T-cell (primary cell): ENCODE measurements at places on chromosomes 16 and 17. TPM values are rescaled to one million over a fixed set of nuclear protein-coding genes. Genes with fewer than 3 reads are reported as not detected.

DNA sequence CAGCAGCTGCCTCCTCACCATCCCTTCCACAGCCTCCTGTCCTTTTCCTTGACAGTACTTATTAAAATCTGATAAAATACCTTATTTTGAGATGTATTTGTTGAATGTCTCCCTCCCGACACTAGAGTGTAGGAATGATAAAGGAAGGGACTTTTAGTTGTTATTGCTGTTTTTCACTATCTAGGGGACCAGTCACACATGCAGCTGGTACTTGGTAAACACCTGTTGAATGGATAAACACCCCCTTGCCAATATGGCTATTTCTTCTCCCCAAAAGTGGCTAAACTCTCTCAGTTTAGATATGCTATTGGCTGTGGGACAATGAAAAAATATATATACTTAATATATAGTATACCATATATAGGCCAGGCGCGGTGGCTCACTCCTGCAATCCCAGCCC, 96.7 kb downstream of the STX8 start:
- no peak for DNase-seq

GRCh38 chr16:88649924-88650748, 717 bp downstream of the CYBA start:
- DNase-seq: no peak

Gene MPO
- 0.32 TPM for total RNA-seq

DNA sequence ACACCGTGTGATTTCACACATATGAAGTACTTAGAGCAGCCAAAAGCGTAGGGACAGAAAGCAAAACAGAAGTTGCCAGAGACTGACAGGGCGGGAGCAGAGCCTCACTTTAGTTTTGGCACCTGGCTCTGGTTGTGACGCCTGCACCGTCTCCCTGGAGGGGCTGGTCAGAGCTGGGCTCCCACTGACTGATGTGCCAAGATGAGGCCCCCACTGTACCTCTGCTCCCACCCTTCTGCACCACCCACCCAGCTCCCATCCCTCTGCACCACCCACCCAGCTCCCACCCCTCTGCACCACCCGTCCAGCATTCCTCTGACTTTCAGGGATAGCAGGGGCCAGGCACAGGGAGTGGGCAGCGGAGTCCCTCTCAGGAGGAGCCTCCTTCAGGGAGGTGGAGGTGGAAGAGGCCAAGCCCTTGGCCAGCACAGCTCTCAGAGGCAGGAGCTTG, 3.2 kb upstream of the PRSS21 start:
- DNase-seq: no peak

Gene CDRT15L2
- not detected for total RNA-seq

GRCh38 chr16:30721606-30722005, 22.6 kb downstream of the SRCAP start:
- no peak for DNase-seq

DNA sequence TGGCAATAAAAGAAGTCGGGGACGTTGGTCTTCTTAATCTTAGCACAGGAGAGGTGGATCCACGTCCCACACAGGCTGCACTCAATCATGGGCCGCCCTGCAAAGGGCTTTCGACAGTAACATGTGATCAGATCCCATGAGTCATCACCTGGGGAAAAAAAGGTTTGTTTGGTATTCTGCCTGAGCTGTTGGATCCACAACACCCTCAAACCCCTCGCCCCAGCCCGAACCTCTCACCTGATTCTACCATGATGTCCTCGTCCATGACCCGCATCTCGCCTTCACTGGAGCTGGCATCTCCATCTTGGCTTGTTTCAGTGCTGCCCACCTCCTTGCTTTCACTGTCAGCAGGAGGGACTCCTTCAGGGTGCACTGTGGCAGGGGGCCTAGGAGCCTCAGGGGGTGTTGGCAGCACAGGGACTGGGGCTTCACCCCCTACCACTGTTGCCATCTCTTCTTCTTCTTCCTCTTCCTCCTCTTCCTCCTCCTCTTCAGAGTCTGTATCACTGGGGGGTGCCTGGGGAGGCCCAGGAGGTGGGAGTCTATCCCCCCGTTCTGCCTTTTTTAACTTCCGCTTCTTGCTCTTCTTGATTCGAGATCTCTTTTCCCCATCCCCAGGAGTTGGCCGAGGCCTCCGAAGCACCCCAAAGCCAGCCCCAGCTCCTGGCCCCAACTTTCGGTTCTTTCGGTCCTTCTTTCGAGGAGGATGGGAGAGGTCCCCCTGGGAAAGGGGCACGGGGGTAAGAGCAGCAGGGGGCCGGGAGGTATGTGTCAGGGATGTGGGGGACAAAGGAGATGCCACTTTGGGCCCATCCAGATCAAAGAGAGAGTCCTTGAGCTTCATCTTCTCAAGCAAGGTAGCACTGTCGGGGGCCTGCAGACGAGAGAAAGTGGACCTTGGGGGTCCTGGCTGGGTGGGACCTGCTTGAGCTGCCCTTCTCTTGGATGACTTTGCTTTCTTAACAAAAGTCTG, 1.7 kb upstream of the DVL2 start:
- DNase-seq: no peak

- peak; percentile 57 for DNase-seq
Observed at GRCh38 chr16:31382485-31383161, 10.5 kb upstream of the ITGAD start.

GRCh38 chr17:75589919-75590303, 2.3 kb downstream of the MYO15B start:
- DNase-seq: peak; percentile 19

GRCh38 chr16:86597880-86598606, 19.7 kb downstream of the FOXL1 start:
- DNase-seq: no peak

DNA sequence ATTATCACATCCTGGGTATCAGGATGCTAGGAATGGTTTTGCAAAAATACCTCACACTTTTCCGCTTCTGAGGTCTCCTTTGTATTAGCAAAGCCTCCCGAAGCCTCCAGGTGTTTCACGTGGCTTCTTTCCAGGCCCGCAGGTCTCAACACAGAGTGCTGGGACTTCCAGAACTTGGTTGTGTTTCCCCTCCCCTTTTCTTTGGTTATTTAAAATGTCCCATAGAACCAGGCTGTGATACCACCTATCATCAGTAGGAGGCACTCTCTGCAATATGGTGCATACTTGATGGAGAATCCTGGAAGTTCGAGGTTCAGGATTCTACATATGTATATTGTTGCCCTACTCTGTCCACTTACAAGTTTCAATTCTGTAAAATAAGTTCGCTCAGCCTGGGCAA, 28.8 kb downstream of the ATP2C2 start:
- DNase-seq: no peak
